Mesothelial cell of epicardium (in vitro differentiated cells): ENCODE measurements at places on chromosomes 11 and 22. TPM values are rescaled to one million over a fixed set of nuclear protein-coding genes. Genes with fewer than 3 reads are reported as not detected.
A peak's percentile ranks its signal among the peaks of the same experiment; 100 is the strongest.

DNA sequence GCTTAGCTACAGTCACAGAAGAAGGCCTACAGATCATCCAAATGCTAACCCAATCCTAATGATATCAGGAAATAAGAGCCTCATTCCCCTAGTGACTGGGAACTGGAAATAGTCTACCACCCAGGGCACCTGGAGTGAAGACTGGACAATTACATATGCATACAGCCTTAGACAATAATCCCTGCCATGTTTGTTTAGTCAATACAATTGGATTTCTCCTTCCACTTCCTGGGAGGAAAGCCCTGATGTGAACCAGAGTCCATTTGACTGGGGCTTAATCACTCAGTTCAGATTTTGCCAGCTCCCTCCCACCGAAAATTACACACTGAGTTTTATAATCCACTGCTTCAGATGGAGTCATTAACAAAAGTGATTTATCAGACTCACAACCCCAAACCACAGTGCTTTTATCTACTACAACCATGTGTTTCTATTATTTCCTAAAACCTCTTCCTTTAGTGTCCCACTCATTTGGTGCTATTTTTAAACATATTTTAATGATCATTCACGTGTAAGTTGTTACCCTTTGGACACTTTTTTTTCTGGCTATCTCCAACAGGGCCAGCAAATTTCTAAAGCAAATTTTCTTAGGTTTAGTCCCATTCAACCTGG is 29.9 kb downstream of the CWF19L2 start:
- no peaks in the 10 kb centered on the region for H3K27me3 ChIP-seq
- H3K4me3 ChIP-seq = no peak overlapping the region
- H3K27ac ChIP-seq = no peak overlapping the region
- no peak for DNase-seq

GRCh38 chr11:69949327-69949726 is 128.8 kb upstream of the ANO1 start:
- peaks cover 29% of the 10 kb centered on the region for H3K4me1 ChIP-seq
- H3K27ac ChIP-seq = no peak overlapping the region
- peaks cover 2% of the 10 kb centered on the region for H3K27me3 ChIP-seq
- no peaks in the 10 kb centered on the region for H3K36me3 ChIP-seq

GRCh38 chr11:94525546-94526324 is 13.5 kb downstream of the C11orf97 start:
- no peaks in the 10 kb centered on the region for H3K27me3 ChIP-seq
- no peaks in the 10 kb centered on the region for H3K36me3 ChIP-seq
- DNase-seq = peak; percentile 85
- peaks cover 53% of the 10 kb centered on the region for H3K4me1 ChIP-seq

DNA sequence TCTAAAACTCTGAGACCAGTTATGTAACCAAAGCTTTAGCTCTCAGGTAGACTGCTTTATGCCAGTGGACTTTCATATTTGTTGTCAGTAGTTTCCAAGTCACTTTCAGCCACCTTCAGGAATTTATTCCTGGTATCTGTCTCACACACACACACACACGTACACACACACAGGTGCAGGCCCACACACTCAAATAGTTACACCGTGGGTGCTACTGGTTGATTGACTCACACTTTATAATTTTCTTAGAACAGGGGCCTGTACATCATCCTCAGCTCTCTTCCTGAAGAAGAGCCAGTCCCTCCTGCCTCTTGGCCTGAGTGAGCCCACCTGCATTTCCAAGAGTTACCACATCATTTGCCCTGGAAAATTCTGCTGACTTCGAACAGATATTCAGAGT is 555.2 kb downstream of the SOX6 start:
- no peak for DNase-seq
- peak overlapping the region; percentile 11 for H3K27ac ChIP-seq
- H3K4me3 ChIP-seq = no peak overlapping the region
- peaks cover under 1% of the 10 kb centered on the region for H3K27me3 ChIP-seq
- H3K4me1 ChIP-seq = peaks cover 17% of the 10 kb centered on the region

DNA sequence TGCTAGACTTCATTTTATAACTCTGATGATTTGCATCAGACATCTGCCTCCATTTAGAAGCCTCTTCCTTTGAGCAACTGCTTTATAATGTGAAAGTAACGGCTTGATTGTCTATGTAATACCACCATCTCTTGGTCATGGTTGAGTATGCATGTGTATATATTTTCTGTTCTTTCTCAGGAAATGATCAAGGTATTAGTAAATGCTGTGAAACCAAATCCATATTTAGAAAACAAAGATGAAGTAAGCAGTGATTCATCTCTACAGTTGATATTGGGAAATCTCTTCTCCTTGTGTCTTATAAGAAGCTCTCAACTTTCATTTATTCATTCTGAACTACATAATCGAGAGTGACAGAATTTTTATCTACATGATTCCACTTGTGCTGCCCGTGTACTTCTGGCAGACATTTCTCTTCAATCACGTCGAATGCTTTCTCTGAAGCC is 104.6 kb upstream of the ANO3 start:
- no peaks in the 10 kb centered on the region for H3K36me3 ChIP-seq
- H3K4me1 ChIP-seq = peaks cover 1% of the 10 kb centered on the region
- no peak overlapping the region for H3K27ac ChIP-seq
- no peak for DNase-seq
- no peak overlapping the region for H3K4me3 ChIP-seq

GRCh38 chr11:116224154-116224888 is 548.5 kb downstream of the BUD13 start:
- H3K36me3 ChIP-seq = no peaks in the 10 kb centered on the region
- H3K27ac ChIP-seq = no peak overlapping the region
- no peak overlapping the region for H3K4me3 ChIP-seq

GRCh38 chr11:47099214-47099917 is 77.3 kb downstream of the ARFGAP2 start:
- no peak overlapping the region for H3K4me3 ChIP-seq
- peaks cover 24% of the 10 kb centered on the region for H3K4me1 ChIP-seq
- H3K27ac ChIP-seq = peak overlapping the region; percentile 23
- no peak for DNase-seq

Gene TRIM51G
- not detected in 3 replicates for total RNA-seq

GRCh38 chr11:110866081-110866480 is 153.8 kb upstream of the ARHGAP20 start:
- no peak overlapping the region for H3K4me3 ChIP-seq
- no peak for DNase-seq
- H3K27ac ChIP-seq = no peak overlapping the region
- H3K4me1 ChIP-seq = peaks cover 12% of the 10 kb centered on the region
- peaks cover 5% of the 10 kb centered on the region for H3K27me3 ChIP-seq
- no peaks in the 10 kb centered on the region for H3K36me3 ChIP-seq

Gene PRR5L
- total RNA-seq = 5.2 to 6.7 TPM (median 6.5 TPM) in 3 replicates

DNA sequence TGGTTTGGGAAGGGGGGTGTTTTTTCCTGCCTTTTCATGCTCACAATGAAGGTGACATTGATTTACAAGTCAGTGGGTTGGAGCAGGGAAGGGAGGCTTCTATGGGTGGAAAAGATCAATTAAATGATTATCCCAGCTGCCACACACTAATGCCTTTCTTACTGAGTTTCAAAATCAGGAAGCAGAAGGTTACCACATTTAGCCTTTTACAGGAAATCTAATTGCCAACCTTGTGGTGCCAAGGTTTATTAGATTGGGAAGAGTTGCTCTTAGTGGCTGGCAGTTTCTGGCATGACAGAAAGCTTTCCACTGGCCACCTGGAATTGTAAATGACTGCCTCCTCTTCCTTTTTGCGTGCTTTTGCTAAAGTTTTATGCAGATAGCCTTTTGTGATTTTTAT is 98.7 kb downstream of the NAV2 start:
- DNase-seq = no peak
- H3K27ac ChIP-seq = no peak overlapping the region
- H3K4me1 ChIP-seq = peaks cover 8% of the 10 kb centered on the region
- H3K36me3 ChIP-seq = no peaks in the 10 kb centered on the region
- H3K27me3 ChIP-seq = no peaks in the 10 kb centered on the region

- H3K36me3 ChIP-seq = no peaks in the 10 kb centered on the region
- H3K4me1 ChIP-seq = peaks cover 19% of the 10 kb centered on the region
- H3K4me3 ChIP-seq = peak within 1 kb of the TSS; percentile 86
Observed at GRCh38 chr11:133956650-133957633, at the start of gene IGSF9B. IGSF9B (minus strand) TSS chr11:133956968; CDS start chr11:133956754, 214 bp downstream.

DNA sequence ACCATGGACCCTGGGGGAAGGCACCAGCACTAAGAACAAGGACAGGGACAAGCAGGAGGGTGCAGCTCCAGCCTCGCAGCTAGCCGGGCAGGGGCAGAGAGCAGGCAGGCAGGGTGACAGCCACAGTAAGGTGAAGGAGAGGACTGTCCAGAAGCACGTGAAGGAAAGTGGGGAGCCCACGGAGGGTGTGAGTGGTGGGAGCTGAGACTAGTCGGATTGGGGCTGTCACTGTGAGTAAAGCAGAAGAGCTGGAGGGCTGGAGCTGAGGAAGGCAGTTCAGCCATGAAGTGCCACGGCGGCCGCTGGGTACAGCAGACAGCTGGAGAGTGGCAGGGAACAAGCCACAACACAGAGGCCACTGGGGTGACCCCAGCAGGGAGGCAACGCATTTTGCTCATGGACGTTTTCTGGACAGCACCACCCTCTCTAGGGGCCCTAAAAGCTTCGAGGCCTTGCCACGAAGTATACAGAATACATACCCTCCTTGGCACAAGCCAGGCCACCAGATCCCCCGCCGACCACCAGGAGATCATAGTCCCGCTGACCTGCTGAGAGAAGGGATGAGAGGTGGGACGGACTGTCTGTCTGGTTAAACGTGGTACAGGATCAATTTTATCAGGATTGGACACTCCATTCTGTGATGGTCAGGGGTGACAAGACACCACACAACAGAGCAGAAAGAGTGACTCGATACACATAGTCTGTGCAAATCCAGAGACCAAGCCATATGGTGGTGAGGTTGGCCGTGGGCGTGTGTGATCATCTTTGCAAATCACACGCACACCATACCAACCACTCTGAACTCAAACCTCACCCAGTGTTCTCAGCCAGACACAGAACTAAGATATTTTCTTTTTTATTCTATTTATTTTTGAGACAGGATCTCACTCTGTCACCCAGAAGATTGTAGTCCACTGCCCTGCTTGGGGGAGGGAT is 10.8 kb upstream of the COMT start:
- peaks cover 14% of the 10 kb centered on the region for H3K36me3 ChIP-seq
- H3K4me1 ChIP-seq = no peaks in the 10 kb centered on the region
- no peaks in the 10 kb centered on the region for H3K27me3 ChIP-seq
- H3K27ac ChIP-seq = no peak overlapping the region
- H3K4me3 ChIP-seq = no peak overlapping the region

GRCh38 chr11:128326791-128327190 is 260.6 kb downstream of the ETS1 start:
- DNase-seq = no peak
- no peaks in the 10 kb centered on the region for H3K36me3 ChIP-seq
- peaks cover 30% of the 10 kb centered on the region for H3K4me1 ChIP-seq
- H3K4me3 ChIP-seq = no peak overlapping the region

DNA sequence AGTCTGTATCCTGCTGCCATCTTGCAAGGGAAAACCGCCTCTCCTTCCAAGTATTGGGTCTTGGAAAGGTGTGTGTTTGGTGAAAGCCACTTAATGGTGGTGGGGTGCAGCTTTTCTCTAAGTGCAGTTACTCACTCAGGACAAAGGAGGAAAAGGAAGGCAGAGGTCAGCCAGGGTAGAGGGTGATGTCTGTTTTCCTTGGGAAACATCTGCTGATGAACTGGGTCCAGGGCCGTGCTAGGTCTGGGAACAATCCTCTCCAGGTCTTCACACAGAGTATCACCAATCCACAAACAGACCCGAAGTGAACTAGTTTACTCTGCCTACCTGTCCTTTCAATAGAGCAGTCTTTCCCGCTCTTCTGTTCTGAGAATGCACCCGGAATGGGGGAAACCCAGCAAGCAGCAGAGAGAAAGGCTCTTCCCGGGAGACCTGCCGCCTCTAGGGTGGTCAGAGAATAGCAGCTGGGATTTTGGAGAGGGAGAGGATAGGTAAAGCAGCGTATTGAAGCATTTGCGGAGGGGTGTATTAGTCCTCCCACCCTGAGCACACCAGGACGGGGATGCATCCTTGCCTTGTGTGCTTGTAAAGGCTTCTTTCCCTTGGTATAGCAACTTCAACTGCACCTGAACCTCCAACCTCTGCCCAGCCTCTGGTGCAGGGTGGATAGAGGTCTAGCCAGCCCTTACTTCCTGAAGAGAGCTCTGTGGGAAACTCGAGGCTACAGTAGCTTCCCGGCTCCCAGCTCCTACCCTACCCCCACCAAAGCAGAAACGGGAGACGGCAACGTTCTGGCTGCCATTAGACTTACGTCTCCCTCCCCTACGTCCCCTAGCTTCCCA is 20.7 kb downstream of the LHFPL7 start:
- H3K4me1 ChIP-seq = no peaks in the 10 kb centered on the region
- no peak for DNase-seq
- H3K36me3 ChIP-seq = no peaks in the 10 kb centered on the region
- H3K27me3 ChIP-seq = peaks cover 1% of the 10 kb centered on the region
- H3K4me3 ChIP-seq = no peak overlapping the region

Gene CCDC87
- total RNA-seq = 0.25 to 0.42 TPM (median 0.41 TPM) in 3 replicates

Gene HBD
- total RNA-seq = 1.9 to 3.0 TPM (median 2.6 TPM) in 3 replicates

Gene EIF3M
- 440 to 458 TPM (median 454 TPM) in 3 replicates for total RNA-seq

Gene LGALS12
- total RNA-seq = 0.58 to 0.89 TPM (median 0.79 TPM) in 3 replicates

GRCh38 chr11:126396965-126397364 is 41.5 kb downstream of the ST3GAL4 start:
- peaks cover 3% of the 10 kb centered on the region for H3K36me3 ChIP-seq
- H3K27ac ChIP-seq = no peak overlapping the region
- no peaks in the 10 kb centered on the region for H3K27me3 ChIP-seq
- H3K4me1 ChIP-seq = peaks cover 6% of the 10 kb centered on the region
- no peak overlapping the region for H3K4me3 ChIP-seq
- no peak for DNase-seq

Gene UPK2
- total RNA-seq = 2.2 to 3.0 TPM (median 2.7 TPM) in 3 replicates

DNA sequence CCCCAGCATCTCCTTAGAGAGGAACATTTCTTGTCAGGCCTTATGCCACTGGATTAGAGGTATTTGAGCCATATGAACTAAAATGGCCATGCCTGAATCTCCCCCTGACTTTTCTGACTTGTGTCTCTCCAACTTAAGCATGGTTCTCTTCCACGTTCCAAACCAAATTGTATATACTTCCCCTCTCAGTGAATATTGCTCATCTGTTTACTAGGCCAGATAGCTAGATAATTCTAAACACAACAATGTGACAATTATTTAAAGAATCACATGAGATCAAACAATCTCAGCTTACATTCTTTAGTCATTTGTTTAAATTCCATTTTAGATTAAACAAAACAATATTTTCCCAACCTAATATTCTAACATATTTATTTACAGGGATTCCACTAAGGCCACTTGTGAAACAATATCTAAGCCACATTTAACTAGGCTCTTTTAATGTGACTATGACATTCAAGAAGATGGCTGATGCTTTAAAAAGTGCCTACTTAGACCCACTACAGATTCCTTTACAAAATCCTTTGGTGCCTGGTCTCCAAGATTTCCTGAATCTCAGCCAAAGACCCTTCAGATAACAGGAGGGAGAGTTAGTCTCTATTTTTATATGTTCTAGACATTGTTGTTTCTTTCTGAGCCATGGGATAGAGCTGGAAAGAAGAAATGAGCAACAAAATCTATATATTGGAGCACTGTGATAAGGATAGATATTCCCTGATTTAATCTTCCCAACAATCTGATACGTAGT is 105.7 kb downstream of the CADM1 start:
- no peak overlapping the region for H3K4me3 ChIP-seq
- H3K36me3 ChIP-seq = peaks cover 5% of the 10 kb centered on the region
- no peak overlapping the region for H3K27ac ChIP-seq
